ENCODE measurements at places on chromosomes 4 and X.
A peak's percentile ranks its signal among the peaks of the same experiment; 100 is the strongest.

- DNase-seq, result no peak
Measured at GRCh38 chrX:152220606-152221005, 82.2 kb upstream of the MAGEA10 start.

- DNase-seq, result no peak
Measured at GRCh38 chr4:156638334-156638733, 333.3 kb downstream of the PDGFC start.

DNA sequence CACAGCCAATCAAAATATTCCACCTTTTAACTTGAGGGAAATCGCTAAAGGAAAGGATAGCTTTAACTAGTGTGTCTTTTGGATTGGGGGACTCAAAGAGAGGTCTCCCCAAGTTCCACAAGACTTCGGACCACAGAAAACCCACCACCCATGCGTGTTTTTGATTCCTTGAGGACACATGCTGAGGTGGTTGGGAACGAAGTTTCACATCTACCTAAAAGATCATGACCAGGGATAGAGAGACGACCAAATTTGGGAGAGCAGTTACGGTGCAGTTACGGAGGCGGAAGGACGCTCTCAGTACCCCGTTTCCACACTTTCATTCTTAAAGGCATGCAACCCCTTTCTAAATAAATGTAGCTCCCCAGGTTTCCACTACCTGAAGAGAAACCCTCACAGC is 1.1 kb downstream of the PCYT1B start:
- no peak for DNase-seq

GRCh38 chr4:86521373-86521969 is 72.6 kb upstream of the PTPN13 start:
- DNase-seq, result no peak

GRCh38 chr4:7135389-7135746 is 57.0 kb upstream of the SORCS2 start:
- DNase-seq, result no peak

- no peak for DNase-seq
Measured at GRCh38 chr4:71857713-71858451, 74.0 kb upstream of the GC start.

DNA sequence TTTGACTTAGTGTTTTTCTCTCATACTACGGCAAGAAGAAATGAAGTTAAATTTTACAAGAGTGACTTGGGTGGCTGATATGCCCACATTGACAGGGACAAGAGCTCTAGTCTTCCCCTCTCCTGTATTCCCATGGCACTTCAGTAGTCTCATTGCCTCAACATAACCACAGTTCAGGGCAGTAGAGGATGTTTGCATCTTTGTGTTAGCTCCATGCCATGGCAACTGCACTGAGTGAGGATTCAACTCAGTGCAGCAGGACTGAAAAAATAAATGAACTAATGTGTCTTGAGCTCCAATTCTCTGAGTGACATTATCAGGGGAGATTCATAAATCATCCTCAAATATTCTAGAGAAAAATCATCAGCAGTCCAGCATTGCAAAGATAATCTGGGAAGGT is 78.8 kb downstream of the TET2 start:
- no peak for DNase-seq

GRCh38 chr4:181219783-181220416 is 1023.3 kb upstream of the TENM3 start:
- no peak for DNase-seq

- no peak for DNase-seq
Measured at GRCh38 chr4:123787512-123788080, 391.0 kb downstream of the SPRY1 start.

DNA sequence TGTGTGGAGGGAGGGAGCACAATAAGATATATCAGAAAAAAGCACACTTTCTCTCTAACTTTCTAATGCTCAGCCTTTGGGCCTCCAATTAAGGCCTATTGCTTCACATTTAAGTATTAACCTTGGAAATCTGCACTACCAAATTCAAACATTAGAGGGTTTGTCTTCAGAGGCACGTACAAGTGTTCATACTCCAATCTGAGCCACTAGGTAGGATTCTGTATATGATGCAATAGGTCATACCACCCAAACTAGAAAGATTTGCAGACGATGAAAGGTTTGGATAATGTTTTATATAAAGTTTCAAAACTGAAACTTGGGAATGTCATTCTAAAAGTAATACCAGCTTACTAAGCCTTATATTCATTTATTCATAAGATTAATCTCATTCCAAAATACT is 106.4 kb downstream of the MID1 start:
- peak; percentile 1 for DNase-seq

DNA sequence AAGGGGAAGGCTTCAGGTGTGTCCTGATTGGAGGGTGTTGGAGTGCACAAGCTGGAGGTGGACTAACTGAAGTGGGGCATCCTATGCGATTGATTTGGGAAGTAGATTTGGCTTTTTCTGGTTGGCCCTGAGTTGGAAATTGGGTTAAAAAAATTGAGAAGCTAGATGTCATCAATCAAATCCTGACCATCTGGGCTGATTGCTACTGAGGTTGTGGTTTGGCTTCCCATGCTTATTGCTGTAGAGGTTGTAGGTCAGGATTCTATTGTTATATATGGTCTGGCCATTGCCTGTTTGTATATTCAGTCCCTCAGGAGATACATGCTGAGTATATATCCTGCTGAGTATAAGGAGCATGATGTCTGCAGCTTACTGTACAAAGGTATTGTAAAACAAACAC is 7.7 kb upstream of the ZNF81 start:
- no peak for DNase-seq

DNA sequence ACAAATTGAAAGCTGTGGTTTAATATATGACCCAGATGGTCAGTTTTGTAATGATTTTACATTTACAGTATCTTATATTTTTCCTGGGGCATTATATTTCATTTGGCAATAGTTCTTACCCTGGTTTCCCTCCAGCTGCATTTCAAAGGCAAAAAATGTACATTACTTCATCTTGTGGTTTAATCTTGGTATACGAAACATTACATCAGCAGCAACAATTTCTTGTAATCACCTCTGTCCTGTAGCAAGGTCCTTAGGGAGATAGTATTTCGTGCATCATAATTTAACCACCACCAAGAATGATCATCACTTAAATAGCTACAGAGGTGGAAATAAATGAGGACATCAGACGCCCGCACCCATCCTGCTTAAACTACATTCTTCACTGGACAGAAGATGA is 48.8 kb downstream of the HS6ST2 start:
- no peak for DNase-seq

- DNase-seq, result no peak
Measured at GRCh38 chr4:154612472-154613414, at the start of gene FGG. TSS of gene FGG (minus strand) at chr4:154612656. CDS start at chr4:154612609, 47 bp downstream.

GRCh38 chr4:95831166-95831565 is 8.7 kb upstream of the PDHA2 start:
- no peak for DNase-seq

- no peak for DNase-seq
Measured at GRCh38 chr4:41510179-41510578, 27.8 kb upstream of the LIMCH1 start.

DNA sequence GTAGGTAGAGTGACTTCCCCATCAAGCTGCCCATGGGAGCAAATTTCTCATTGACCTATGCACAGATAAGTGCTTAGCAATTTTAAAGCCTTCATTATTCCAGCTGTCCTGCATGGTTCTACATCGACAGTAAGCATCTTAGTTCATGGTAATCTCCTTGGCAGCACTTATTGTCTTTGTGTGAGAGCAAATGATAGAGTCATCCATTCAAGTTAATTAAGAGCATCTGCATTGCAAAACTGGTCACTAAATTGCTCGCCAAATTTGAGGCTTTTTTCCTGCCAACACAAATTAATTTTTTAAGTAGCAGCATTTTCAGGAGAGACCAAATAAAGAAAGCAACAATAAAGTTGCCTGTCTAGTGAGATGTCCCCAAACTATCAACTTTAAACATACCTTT is 76.7 kb downstream of the SH3BGRL start:
- DNase-seq, result no peak

DNA sequence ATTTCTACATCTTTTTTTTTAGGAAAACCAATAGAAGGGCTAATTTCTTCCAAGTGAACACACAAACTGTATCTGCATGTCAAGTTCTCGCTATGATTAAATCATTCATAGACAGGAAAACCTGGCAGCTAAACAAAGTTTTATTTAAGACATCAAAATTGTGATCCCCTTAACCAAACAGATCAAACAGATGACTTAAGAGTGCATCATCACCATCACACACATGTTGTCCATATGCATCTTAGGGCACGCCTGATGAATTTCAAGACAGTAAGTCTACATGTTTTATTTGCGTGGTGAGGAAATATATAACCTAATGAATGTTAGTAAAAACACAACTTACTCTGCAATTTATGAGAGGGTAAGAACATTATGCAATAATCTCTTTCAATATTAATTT is 317.0 kb upstream of the ANXA10 start:
- DNase-seq, result no peak

DNA sequence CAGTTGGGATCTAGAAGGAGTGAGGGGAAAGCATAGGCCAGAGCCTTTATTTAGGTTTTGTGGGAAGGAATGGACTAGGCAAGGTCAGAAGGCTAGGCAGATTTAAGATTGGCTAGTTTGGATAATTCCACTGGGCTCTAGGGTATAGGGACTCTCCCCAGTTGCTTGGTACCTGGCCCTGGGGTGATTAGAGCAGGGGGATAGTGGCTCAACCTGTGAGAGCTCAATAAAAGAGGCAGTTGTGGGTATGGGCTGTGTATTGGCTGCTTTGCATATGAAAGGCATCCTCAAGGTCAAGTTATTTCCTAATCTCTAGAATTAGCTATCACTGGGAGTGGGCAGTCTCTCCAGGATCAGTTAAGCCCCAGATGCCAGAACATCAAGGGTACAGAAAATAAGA is 61.3 kb downstream of the ZNF81 start:
- DNase-seq, result no peak

- DNase-seq, result peak; percentile 71
Measured at GRCh38 chr4:112031712-112032328, 113.4 kb upstream of the FAM241A start.

DNA sequence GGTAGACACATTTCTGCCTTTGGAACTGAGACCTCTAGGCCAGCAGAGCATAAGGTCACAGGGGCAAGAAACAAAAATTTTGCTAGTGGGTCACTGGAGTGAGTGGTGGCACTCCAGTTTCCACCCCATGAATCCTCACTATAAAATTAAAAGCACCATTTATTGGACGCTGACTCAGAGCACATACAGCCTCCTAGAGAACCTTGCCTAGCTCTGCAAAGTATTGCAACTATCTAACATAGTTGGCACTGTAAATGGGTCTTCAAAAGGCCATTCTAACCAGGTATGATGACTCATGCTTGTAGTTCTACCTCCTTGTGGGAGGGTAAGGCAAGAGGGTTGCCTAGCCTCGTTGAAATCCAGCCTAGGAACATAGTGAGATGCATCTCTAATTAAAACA is 25.1 kb downstream of the RRAGB start:
- DNase-seq, result no peak

GRCh38 chr4:163166041-163166579 is 580 bp downstream of the NAF1 start:
- peak; percentile 66 for DNase-seq

DNA sequence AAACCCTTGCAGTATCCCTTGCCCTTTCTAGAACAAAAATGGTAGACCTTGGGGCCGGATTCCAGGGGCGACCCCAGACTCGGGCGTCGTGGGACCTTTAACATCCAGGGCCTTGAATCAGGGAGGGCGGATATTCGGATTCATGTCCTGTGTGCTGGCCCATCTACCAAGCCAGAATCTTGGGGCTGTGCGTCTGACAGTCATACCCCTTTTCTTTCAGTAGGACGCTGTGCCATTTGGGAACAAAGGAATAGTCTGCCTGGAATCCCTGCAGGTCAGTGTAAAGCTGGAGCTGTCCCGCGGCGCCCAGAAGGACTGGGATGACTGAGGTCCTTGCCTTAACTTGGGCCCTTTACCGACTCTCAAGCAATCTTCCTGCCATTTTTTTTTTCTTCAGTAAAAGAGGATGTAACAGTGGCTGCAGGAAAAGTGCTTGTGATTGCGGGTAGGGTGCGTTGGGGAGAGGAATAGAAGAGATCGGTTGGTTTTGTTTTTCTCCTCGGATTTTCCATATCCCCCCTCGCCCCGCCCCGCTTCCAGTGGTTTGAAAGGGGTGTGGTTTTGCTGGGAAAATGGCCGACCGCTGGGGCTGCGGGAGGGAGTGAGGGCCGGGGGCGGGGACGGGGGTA is 518 bp downstream of the ARMCX1 start:
- peak; percentile 56 for DNase-seq

DNA sequence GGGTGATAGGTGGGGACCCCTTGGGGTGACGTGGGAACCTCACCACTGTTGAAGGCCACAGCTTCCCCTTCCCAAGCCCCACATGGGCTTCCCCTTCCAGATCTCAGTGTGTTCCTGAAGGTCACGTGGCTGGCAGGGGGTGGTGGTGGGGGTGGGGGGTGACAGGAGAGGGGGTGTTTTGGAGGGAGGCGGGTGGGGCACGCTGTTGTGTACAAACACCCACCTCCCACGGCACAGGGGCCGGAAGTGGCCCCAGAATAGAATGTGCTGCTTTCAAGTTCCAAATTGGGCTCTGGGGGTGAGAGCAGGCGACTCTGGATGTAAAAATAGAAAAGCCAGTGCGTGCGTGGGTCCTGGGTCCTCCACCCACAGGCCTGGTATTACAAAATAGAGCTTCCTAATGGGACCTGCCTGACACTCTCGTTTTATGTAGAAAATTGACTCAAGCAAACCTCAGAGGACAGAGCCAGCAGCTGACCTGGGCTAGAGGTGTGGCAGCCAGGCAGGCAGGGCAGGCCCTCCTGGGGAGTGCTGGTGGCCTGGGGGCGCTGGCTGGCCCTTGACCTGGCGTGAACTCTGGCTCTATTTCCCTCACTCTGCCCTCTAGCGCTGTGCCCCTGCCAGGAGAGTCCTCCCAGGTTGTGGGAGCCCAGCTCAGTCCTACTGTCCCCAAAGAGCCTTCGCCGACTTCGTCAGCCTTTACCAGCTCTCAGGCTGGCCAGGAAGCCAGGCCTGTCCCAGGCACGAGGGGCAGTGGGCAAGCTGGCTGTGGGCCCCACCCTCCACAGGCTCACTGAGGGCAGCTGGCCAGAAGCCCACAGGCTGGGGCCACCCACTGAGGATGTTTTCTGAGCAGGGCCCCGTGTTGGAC is 5.4 kb upstream of the SH3BP2 start:
- DNase-seq, result no peak

DNA sequence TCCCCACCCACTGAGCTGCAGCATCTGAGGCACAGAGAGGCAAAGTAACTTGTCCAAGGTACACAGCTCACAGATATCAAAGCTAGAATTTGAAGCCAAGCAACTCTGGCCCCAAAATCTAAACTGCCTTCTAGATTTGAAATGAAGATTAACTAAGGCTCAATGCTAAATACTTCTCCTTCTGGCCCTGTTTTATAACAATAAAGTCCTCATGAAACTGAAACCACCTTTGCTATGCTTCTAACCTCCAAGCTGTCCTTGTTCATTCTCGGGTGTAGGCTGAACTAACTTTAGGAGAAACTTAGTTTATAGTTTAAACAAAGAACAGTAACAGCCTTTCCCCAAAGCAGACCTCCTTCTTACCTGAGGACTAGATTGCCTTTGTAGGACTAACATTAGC is 93.6 kb downstream of the DCTD start:
- no peak for DNase-seq

DNA sequence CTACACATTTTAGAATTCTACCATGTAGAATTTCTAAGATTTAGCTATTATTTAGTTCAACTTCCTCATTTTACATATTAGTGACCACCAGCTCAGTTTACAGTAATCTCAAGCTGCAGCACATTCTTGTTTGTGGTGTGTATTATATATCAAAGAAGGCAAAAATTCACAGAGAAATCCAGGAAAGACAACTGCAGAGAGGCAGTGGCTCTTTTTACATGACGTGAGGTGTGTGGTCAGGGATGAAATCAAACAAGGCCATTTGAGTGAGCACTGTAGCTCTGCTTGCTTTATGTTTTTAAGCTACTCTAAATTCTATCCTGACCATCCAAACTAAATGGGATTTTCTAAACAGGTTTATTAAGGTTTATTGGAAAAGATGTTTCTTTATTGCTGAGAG is 71.1 kb downstream of the COL25A1 start:
- DNase-seq, result no peak
